ENCODE measurements at places on chromosomes 5 and 9.

- DNase-seq: no peak
These were observed 179.2 kb downstream of the RFK start for GRCh38 chr9:76215066-76215465.

GRCh38 chr9:83385317-83385716 lies 152.9 kb downstream of the FRMD3 start:
- no peak for DNase-seq

DNA sequence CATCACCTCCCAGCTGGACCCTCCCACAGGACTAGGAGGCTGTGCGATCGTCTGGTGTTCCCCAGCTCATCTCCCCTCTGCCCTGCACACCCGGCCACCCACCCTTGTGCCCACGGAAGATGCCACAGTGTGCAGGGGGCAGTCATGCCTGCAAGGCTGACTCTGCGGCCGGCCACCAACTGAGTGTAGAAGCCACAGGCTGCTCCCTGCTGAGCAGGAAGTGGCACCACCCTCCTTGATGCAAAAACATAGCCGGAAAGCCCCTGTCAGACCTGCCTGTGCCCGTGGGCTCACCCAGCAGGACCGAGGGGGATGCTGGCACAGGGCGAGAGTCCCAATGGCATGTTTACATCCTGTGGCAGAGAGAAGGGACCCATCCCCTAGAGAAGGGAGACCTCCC lies 40.3 kb upstream of the SLC12A7 start:
- no peak for DNase-seq

- no peak for DNase-seq
These were observed 1.3 kb downstream of the SHC3 start for GRCh38 chr9:89177012-89177943.

- no peak for DNase-seq
These were observed 64.9 kb downstream of the DOCK2 start for GRCh38 chr5:169701910-169702451.

- DNase-seq: no peak
These were observed 7.2 kb downstream of the HMGCS1 start for GRCh38 chr5:43305948-43306565.

- DNase-seq: no peak
These were observed 225.8 kb downstream of the MEF2C start for GRCh38 chr5:88657136-88657535.

DNA sequence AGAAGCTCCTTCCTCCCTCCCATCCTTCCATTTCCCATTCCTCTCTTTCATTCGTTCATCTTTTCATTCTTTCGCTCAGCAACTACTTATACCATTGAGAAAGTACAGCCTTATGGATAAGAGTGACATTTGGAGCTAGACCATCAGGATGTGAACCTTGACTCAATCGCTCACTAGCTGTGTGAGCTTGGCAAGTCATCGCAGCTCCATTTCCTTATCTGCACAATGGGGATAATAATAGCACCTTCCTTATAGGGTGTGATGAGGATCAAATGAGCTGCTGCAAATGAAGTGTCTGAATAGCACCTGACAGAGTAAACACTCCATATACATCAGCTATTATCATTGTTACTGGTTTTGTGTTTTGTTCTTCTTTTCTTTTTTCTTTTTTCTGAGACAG lies 28.1 kb upstream of the SYNPO start:
- no peak for DNase-seq

GRCh38 chr9:135905380-135906258 lies 1.7 kb downstream of the CAMSAP1 start:
- DNase-seq: no peak

GRCh38 chr9:108673386-108673785 lies 182.4 kb downstream of the ACTL7B start:
- DNase-seq: no peak

- no peak for DNase-seq
These were observed 469.6 kb downstream of the GADD45G start for GRCh38 chr9:90074316-90074962.

DNA sequence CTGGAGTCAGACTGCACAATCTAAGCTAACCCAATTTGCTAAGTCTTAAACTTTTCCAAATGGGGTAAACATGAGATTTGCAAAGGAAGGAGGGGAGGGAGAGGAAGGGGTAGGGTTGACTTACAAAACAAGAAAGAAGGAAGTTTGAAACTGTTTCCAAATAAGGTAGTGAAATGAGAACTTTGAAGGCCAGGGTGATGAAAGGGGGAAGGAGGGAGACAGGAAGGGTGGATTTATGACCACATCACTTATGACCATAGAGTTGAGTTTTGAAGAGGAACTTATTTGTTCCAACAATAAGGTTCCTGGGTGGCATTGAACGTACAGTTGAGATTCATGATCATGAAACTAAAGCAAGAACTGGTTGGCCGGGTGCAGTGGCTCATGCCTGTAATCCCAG lies 72.5 kb upstream of the DAPK1 start:
- no peak for DNase-seq

GRCh38 chr5:2658447-2658846 lies 93.0 kb downstream of the IRX2 start:
- no peak for DNase-seq

GRCh38 chr9:123337971-123338370 lies 18.0 kb upstream of the CRB2 start:
- no peak for DNase-seq

DNA sequence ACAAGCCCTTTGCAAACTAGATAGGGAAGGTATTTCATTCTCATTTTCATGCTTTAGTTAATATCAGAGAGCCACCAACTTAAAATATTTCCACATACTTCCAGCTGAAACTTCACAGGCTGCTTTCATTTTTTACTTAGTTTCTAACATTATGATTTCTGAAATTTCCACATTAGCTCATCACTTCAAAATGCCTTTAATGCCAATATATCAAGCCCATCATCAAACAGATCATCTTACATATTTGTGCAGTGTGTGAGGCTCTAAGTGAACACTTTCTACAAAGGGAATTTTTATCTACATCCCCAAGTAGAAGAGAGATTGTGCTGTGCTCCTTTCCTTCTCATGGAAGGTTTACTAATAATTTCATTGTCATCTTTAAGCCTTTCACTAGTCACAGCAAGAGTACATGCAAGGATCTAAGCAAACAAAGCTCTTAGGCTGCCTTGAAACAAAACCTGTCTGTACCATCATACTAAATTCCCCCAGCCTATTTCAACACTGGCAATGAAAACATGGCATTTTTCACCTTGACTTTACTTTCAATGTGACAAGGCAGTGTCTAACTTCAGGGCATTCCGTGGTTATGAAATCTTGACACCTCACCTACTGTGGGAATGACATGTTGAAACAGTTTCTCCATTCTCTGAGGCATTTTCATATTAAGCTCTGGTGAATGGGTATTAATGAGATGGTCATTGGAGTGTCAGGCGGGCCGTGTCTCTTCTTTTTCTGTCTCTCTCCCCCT lies 45.4 kb downstream of the PPP2R2B start:
- no peak for DNase-seq

DNA sequence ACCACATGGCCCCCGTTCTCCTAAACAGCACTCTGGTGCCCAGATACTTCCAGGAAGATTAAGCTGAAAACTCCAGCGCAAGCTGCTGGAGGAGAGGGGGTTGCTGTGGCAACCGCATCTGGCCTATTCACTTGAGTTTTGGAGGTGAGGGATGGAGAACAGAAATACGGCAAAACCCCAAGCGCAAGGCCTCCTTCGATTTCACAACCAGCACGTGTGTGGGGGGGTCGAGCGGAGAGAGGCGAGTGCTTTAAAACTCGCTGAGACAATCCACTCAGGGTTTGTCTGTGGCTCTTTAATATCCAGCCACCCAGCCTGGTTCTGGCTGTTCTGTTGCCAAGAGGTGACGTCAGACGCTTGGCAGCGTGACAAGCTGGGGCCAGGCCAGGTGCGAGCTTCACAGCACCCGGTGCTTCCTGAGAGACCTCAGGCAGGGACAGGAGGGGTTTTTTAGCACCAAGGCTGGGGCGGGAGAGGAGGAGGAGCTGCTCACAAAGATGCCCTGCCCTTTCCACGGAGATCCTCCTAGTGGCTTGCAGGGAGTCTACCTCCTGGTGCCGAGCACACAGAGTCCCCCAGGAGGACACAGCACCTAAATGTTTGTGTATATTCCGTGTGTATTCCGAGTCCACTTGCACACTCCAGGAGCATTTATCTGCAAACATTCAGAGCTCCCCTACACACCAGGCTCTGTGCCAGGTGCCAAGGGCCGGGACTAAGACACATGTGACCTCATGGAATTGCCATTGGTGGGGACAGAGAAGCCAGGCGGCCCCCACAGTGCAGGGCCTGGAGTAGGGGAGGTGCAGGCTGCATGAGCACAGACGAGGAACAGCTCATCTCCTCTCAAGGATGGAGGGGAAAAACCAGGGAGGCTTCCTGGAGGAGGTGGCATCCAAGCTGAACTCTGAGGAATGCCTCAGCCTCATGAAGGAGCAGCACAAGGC lies 194.6 kb downstream of the OLFM1 start:
- DNase-seq: no peak

- no peak for DNase-seq
These were observed 4.5 kb downstream of the DUSP1 start for GRCh38 chr5:172766287-172767108.

DNA sequence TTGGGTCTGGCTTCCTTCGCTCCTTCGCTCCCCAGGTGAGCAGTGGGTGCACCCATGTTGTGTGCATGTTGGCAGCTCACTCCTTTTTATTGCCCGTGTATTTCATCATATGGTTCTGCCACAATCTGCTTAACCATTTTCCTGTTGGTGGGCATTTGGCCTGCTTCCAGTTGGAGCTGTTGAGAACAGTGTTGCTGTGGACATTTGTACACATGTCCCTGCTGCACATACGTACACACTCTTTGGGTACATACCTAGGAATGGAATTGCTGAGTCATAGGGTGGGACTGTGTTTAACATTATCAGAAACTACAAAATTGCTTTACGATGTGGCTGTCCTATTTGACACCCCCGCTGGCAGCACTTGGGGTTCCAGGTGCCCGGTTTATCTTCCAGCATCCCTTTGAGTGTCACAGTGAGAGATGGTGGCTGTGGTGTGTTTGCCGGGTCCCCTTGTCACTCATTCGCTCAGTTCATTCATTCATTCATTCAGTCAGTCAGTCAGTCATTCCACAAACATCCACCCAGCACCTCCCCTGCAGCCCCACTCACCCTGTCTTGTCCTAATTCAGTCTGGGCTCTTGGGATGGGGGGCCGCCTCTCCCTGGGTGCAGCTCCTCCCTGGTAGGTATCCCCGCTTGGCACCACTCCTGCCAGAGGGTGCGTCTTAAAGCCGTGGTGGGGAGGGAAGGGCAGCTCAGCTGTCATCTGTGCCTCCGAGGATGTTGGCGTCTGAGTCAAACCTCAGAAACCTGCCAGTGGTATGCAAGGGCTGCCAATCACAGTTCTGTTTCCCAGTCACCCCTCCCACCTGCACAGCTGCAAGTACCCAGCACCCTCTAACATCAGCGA lies 7.9 kb upstream of the FIBCD1 start:
- DNase-seq: no peak

DNA sequence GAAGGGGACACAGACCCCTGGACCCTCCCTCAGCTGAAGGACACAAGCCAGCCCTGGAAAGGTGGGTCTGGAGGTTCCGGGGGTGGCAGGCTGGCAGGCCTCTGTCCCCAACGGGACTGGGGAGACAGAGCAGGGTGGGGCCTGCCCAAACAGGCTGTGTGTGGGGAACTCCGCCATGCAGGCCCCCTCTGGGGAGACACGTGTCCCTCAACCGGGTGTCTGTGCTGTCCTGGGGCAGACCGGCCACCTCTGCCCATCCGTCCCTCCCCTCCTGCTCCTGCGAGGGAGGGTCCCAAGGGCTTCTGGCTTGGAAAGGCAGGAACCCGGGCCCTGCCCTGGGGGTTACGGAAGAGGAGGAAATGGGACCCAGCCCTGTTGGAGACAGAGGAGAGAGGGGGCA lies 1.4 kb downstream of the SLC34A3 start:
- DNase-seq: no peak

- no peak for DNase-seq
These were observed 7.9 kb downstream of the MSX2 start for GRCh38 chr5:174732036-174733020.

GRCh38 chr5:139863855-139864558 lies 68.4 kb downstream of the PSD2 start:
- DNase-seq: peak; percentile 37

GRCh38 chr5:173027905-173028304 lies 28.2 kb upstream of the CREBRF start:
- no peak for DNase-seq

DNA sequence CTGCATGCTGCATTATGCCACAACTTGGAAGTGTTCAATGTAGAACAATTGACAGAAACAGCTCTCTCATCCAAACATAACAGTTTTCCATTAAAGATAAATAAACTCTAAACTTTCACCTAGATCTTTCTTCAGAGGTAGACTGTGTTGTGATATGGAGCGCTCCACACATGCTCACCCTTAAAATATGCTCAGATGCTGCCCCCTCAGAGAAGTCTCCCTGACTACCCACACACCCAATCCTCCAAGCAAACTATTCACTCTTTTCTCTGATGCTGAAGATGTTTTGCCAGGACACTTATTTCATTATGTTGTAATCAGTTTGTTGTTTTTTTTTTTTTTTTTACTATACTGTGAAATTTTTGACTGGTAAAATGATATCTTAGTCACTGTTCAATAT lies 206.6 kb upstream of the RASA1 start:
- no peak for DNase-seq

DNA sequence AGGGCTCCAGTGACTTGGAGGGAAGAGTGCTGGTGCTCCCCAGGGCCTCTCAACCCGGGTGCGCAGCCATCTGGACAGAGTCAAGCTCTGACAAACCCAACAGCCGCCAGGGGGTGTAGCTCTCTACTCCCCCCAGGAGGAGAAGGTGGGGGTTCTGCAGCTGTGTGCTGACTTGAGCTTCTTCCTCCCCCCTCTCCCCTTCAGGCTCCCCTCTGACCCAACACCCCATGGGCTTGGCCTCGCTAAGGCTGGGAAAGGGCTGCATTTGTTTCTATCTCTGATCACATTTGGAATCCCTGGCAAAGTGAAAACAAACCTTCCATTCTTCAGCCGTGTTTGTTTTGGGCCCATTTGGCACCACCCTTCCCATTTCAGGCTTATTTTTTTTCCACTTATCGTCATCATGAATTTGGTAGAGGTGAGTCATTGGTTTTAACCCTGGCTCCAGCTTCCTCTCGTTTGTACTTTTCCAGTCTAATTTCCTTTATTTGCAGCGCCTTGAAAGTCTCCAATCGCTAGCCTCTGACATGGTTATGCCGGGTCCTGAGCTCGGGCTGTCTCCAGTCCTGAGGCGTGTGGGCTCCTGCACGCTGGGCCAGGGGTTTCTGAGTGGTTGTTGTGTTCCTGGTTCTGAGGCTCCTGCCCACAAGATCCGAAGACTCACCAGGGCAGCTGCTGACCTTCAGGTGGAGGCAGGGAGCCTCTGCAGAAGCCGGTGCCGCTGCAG lies 36.1 kb downstream of the DAP start:
- DNase-seq: no peak

Data from stimulated activated CD8-positive, alpha-beta memory T cell treated with anti-CD3 and anti-CD28 coated beads, Interleukin-2, amount 100 ng/mL, for 1 hour (primary cell).